ENCODE measurements at places on chromosomes 2 and 18. TPM values are rescaled to one million over a fixed set of nuclear protein-coding genes. Genes with fewer than 3 reads are reported as not detected.

GRCh38 chr2:237932731-237933131, 34.1 kb upstream of the UBE2F start:
- DNase-seq = no peak

GRCh38 chr2:216915557-216916150, 55.8 kb upstream of the TNP1 start:
- DNase-seq = peak; percentile 39

GRCh38 chr2:78024996-78025395, 502.8 kb upstream of the LRRTM4 start:
- DNase-seq = no peak

GRCh38 chr18:12819322-12819721, 64.7 kb downstream of the PTPN2 start:
- no peak for DNase-seq

GRCh38 chr18:7812431-7813063, 245.4 kb downstream of the PTPRM start:
- no peak for DNase-seq

DNA sequence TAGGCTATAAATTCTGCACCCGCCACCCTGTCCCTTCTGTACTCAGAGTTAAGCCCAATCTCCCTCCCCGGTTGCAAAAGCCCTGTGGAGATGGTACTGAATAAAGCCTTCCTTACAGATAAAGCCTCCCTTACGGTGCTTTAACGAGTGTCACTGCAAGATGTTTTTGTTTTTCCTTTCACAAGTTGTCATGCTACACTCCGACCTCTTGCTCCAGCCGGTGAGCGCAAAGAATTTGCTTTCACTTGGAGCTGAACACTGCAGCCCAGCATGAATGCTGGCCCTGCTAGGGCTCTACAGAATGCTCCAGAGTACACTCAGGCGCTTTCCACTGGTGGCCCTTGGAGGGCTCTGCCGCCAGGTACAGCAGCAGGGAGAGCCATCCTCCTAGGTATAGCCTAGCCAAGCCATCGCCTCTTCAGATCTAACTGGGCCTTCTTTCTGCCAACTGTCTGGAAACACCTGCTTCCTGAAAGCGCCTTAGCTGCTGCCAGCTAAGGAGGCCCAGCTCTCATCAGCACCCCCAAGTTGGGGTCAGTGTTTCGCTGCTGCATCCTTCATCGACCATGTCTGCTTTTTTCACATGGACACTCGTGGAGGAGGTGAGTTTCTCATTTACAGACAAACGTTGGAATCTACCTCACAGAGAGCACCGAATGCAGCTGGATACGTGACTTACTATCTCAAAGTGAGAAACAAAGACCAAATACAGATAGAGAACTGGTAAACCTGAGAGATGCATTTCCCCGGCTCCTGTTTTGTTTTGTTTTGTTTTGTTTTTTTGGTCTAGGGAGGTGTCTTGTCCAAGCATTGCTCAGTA, 13.4 kb upstream of the CREG2 start:
- DNase-seq = no peak

GRCh38 chr2:26805241-26805676, 19.4 kb downstream of the CENPA start:
- DNase-seq = no peak

GRCh38 chr2:8799004-8799403, 38.4 kb downstream of the KIDINS220 start:
- no peak for DNase-seq

DNA sequence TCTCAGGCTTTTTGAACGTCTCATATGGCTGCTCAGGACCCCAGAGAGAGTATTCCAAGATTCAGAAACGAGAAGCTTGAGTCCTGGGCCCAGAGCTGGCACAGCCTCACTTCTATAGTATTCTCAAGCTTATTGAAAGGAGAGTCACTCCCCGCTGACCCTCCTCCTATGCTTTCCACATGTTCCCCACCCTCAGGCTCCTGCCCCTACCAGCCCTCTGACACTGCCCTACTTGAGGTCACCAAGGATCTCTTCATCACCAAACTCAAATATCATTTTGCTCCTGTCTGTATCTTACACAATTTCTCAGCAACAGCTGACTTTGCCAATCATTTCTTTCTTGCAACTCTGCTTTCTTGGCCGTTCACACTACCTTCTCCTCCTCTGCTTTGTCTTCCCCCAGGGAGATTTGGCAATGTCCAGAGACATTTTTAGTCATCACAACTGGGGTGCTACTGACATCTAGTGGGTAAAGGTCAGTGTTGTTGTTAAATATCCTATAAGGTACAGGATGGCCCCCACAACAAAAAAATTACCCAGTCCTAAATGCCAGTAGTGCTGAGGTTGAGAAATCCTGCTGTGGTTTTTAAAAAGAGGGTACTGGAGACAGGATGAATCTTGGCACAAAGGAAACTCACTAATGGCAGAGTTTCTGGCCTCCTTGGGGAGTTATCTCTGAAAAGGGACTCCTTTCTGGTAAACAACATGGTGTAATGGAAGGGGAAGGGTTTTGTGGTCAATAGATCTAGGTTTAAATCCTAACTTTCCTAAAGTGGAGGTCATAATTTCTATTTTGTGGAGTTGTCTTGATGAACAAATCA, 26.9 kb upstream of the INSIG2 start:
- no peak for DNase-seq

- DNase-seq = no peak
These were observed 45.5 kb upstream of the TNFRSF11A start for GRCh38 chr18:62279561-62279960.

DNA sequence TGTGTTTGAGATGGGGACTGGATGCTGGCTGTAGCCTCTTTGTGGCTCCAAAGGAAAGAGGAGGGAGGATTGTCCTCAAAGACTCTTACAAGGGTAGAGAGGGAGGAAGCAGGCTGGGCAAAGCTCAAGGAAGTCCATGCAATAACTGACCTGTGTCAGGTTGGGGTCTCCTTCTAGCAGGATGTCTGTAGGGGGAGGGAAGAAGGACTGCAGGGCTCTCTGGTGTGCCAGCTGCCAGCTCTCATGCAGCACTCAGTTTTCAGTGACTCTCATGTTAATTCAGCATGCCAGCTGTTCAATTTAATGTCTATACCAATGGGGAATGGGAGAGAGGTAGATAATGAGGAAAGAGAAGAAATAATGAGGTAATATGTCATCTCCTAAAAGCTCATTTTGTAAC, 85.3 kb upstream of the RANBP2 start:
- no peak for DNase-seq

DNA sequence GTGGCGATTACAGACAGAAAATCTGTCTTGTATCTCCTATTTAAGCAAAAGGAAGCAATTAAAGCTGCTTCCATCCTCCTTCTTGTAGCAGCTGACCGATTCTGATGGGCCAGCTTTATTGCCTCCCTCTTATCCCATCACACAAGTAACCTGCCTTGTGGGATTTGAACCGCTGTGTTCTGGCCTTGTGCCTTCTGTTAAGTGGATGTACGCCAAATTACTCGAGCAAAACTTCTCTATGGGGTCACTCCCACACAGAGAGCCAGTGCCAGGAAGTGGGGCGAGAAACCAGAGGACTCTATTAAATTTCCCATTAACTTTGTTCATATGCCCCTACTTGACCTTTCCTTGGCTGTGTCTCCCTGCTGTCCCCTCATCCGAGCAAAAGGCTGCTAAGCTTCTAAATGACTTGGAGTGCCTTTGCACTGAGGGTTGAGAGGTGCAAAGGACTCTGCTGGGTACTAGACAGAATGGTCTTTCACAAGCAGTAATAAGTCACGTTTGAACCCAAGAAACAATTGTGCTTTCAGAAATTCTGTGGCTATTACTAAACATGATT, 672.5 kb downstream of the MBD2 start:
- DNase-seq = no peak

DNA sequence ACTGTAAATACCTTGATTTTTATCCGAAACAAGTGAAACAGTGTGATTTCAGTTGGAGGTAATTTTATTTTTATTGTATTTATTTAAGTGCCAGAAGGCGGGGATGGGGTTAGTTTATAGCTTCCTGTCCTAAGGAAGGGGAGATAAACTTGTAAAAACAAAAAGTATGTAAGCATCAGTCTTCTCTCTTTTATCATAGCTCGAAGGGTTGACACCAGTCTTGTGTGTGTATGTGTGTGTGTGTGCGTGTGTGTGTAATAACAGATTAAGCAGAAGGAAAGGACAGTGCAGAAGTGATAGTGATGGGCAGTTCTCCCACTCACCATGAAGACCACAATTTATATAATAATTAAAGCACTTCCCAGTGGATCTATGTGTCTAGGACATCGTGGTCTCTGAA, 793.3 kb downstream of the PLCL1 start:
- no peak for DNase-seq

GRCh38 chr2:232368311-232368731, 10.2 kb upstream of the ALPP start:
- no peak for DNase-seq

GRCh38 chr2:54710216-54710615, 13.2 kb upstream of the EML6 start:
- no peak for DNase-seq

GRCh38 chr2:45585267-45585861, 25.7 kb downstream of the SRBD1 start:
- DNase-seq = no peak

- DNase-seq = no peak
These were observed 7.7 kb downstream of the CIB4 start for GRCh38 chr2:26633351-26633945.

Gene CAPG
- 12.3 TPM for total RNA-seq

Gene FN1
- 218 TPM for total RNA-seq

Gene NLRC4
- total RNA-seq = 0.88 TPM

Gene DPP4
- total RNA-seq = 4.8 TPM

All from uterus (tissue), 4 donors.